Breast epithelium (tissue), 4 donors: ENCODE measurements at places on chromosomes 12 and 14. TPM values are rescaled to one million over a fixed set of nuclear protein-coding genes. Genes with fewer than 3 reads are reported as not detected.

CLEC1B gene
- not detected for total RNA-seq

- DNase-seq = no peak
Observed at GRCh38 chr14:100654814-100655740, 67.9 kb upstream of the BEGAIN start.

- DNase-seq = no peak
Observed at GRCh38 chr12:64225626-64226025, 3.5 kb upstream of the KICS2 start.

DNA sequence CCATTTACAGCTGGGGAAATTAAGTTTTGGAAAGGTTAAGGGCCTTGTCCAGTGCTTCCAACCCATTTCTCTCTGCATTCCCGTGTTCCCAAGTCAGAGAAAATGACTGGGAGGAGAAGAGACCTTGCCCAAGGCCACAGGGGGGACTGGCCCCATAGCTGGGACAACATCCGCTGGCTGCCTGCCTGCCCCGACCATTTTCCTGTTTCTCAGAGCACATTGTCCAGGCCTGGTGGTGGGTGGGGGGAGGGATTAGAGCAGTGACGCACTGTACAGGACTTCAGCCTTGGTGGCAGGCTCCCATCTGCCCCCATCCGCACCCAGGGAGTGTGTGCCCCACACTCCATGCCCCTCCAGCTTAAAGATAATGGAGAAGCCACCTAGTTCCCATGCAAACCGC lies 27.7 kb downstream of the DIO3 start:
- no peak for DNase-seq

- no peak for DNase-seq
Observed at GRCh38 chr12:15853877-15854276, 28.3 kb upstream of the STRAP start.
